Stimulated activated CD4-positive, alpha-beta T cell treated with anti-CD3 and anti-CD28 coated beads, Interleukin-1b, Interleukin-23, amount 100 ng/mL, for 1 hour (primary cell): ENCODE measurements at places on chromosomes 1 and 21.

GRCh38 chr1:23417570-23417969 lies 7.0 kb downstream of the TCEA3 start:
- DNase-seq = no peak

DNA sequence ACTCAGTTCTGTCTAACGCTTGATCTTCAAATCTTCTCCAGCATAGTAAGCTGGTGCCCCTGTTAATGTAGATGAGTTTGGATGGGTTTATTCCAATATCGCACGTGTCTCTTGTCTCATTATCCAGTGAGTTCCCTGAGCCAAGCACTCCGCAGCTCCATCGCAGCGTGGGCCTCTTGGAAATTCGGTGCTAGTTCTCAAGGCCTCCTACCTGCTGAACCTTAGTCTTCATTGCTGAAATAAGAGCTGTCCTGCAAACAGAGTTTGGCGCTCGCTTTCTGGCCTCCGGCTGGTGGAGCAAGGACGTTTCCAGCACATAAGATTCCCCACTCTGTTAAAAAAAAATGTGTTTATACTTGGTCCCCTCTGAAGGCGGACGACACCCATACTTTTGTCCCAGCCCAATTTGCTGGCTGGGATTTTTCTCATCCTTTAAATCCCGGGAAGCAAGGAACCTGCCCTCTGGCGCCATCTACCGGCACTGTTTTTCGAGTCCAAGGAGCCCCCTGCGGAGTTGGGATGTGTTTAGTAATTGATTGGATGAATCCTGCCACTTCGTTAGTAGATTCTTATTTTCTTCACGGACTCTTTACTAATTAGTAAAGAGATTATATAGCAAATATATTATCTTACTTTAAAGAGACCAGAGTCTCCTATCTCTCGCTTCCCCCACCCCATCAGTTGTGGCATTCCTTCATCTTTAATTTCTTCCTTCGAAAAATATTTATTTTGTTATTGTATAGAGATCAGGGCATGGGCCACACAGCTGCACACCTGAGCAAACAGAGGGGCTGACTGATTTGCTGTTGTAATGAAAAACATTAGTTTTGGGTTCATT lies 14.7 kb downstream of the JUN start:
- no peak for DNase-seq

DNA sequence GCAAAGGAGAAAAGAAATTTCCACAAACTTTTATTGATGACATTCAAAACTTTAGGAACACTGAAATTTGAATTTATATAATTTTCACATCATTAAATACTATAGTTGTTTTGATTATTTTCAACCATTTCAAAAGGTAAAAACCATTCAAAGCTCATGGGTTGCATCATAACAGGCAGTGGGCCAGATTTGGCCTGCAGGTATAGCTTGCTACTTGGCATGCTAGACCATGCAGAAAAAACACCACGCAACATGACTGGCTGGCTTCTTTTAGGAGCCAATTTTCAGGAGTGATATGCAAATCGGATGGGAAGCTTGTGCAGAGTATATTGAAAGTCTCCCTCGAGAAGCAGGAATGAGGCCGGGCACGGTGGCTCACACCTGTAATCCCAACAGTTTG lies 144.8 kb downstream of the GLUL start:
- DNase-seq = no peak

DNA sequence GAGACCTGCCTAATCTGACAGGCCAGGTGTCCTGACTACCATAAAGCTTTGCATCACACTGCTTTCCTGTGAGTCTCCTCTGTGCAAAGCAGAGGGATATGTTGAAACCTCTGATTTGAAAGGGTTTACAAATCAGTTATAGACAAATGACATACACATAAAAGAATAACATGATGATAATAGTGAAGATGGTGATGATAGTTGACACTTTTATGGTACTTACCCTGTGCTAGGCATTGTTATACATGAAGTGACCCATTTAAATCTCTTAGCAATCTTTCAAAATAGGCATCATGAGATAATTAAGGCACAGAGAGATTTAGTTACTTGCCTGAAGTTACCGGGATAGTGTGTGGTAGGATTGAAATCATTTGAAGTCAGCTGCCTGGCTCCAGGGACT lies 34.1 kb upstream of the PKN2 start:
- DNase-seq = no peak

- DNase-seq = no peak
These were observed 52.6 kb downstream of the CD34 start for GRCh38 chr1:207858281-207858680.

- DNase-seq = no peak
These were observed 21.6 kb upstream of the CCDC27 start for GRCh38 chr1:3730543-3731247.

DNA sequence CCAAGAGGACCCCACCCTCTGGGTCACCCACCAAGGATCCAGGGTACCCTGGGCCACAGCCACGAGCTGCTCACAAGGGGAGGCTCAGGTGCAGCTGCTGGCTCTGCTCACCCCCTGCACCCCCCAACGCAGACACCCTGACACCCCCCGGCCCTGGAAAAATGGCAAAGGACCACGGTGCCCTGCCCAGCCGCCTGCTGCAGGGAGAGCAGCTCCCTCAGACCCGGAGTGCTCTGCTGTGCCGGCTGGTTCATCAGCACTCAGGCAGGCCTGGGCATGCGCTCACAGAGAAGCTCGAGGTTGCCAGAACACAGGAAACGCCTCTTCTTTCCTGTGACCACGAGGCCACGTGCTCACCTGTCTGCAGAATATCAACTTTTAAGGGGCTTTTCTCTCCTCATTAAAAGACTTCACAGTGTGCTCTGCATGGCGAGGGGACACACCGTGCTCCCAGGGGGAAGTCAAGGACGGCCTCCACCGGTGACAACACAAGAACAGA lies 4.3 kb upstream of the C1QTNF12 start:
- no peak for DNase-seq

- no peak for DNase-seq
These were observed 187.8 kb upstream of the LHX8 start for GRCh38 chr1:74946388-74946787.

- DNase-seq = no peak
These were observed 3.8 kb downstream of the RGS13 start for GRCh38 chr1:192639607-192640368.

- DNase-seq = no peak
These were observed 40.2 kb upstream of the MACF1 start for GRCh38 chr1:39164256-39164655.

DNA sequence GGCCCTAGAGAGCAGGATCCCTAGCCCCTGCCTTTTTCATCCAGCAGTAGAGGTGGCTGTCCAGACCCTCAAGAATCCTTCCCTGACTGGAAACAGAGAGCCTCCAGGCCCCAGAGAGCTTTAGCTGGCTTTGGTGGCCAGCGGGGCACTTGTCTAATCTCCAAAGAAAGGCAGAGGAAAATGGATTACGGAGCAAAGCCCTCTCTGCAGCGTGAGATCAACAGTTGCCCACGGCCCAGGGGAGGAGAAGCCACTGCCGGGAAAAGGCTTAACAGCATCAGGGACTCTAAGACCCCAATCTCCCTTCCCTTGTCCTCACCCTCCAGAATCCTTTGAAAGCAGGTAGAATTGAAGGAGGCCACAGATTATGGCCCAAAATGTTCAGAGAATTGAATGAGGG lies 35.8 kb upstream of the GRIK3 start:
- no peak for DNase-seq

GRCh38 chr1:192045131-192045530 lies 113.1 kb upstream of the RGS18 start:
- no peak for DNase-seq

DNA sequence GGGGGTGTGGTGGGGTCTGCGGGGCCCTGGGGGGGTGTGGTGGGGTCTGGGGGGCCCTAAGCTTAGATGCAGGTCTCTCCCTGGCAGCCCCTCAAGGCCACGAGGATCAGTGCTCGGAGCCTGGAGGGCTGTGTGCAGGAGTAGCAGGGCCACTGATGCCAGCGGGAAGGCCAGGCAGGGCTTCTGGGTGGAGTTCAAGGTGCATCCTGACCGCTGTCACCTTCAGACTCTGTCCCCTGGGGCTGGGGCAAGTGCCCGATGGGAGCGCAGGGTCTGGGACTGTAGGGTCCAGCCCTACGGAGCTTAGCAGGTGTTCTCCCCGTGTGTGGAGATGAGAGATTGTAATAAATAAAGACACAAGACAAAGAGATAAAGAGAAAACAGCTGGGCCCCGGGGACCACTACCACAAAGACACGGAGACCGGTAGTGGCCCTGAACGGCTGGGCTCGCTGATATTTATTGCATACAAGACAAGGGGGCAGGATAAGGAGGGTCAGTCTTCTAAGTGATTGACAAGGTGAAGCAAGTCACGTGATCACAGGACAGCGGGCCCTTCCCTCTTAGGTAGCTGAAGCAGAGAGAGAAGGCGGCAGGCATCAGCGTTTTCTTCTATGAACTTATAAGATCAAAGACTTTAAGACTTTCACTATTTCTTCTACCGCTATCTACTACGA lies 8.7 kb downstream of the RNF223 start:
- DNase-seq = no peak

DNA sequence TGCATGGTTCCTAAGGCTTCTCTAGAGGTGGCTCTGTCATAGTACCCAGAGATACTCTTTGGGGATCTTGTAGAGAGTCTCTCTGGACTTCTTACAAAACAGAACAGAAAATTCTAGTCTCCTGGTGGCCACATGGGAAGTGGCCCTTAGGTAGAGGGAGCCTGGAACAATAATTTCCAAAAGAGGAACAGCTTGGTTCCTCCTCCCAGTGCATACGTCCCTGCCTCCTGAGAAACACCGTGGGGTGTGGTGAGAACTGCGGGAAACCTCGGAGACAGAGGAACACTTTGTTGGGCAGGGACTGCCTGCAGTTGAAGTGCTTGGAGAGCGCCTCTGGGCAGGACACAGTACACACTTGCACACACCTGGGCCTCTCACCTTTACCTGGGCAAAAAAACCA lies 38.8 kb upstream of the EPHA8 start:
- no peak for DNase-seq

- DNase-seq = no peak
These were observed 673.3 kb downstream of the KCNT2 start for GRCh38 chr1:195934817-195935553.

DNA sequence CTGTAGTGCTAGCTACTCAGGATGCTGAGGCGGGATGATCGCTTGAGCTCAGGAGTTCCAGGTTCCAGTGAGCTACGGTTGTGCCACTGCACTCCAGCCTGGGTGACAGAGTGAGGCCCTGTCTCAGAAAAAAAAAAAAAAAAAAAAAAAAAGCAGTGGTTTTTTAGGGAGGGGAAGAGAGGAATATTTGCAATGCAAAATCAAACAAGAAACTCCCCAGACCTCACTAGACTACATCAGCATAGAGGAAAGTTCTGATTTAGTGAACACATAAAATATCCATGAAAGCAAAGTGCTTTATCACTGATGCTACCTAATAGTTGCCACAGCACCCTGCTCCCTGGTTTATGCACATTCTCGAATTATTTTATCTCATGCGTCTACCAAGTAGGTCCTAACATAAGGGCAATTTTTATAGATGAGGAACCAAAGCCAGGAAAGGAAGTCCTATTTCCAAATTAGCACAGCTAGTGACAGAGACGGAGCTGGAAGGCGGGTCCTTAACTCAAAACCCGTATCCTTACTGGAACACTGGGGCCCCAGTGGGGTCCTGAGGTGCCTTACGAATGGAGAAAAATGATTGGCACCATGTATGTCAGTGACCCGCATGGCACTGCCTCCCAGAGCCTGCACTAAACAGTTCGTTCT lies 50.7 kb upstream of the GPR157 start:
- no peak for DNase-seq

DNA sequence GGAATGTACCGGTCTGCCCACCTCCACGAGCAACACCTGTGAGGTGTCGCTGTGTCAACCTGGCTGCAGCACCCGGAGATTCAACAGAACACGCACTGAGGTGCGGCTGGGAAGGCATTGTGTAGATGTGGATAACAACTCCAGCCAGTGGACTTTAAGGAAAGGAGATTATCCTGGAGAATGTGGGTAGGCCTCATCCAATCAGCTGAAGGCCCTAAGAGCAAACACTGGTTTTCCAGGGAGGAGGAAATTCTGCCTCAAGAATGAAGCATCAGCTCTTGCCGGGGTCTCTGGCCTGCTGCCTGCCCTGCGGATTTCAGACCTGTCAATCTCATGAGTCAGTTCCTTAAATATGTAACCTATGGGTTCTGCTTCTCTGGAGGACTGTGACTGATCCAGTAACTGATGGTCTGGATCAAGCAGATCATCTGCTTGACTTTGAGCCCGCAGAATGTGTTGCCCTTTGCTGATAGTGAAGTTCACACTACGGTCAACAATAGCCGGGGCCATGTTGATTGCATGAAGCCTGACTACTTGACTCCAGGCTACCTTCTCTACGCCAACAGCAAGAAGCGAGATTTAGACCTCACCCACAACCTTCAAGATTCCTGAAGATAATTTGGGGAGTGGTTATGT lies 15.9 kb upstream of the PRDM15 start:
- DNase-seq = no peak

- DNase-seq = no peak
These were observed 122.0 kb downstream of the GLIS1 start for GRCh38 chr1:53616927-53617326.
